ENCODE measurements at places on chromosomes 13 and 19. TPM values are rescaled to one million over a fixed set of nuclear protein-coding genes. Genes with fewer than 3 reads are reported as not detected.

CDX2 gene
- not detected for total RNA-seq

KIRREL2 gene
- total RNA-seq, result 0.74 TPM

PLK5 gene
- total RNA-seq, result 0.74 TPM

TTC9B gene
- 32.0 TPM for total RNA-seq

SPACA4 gene
- total RNA-seq, result not detected

TMEM38A gene
- 4.7 TPM for total RNA-seq

CYP4F2 gene
- not detected for total RNA-seq

ANKLE1 gene
- 0.74 TPM for total RNA-seq

MEIOSIN gene
- not detected for total RNA-seq

PTH2 gene
- not detected for total RNA-seq

PNMA8B gene
- total RNA-seq, result 16.7 TPM

GARRE1 gene
- total RNA-seq, result 15.5 TPM

NXNL1 gene
- not detected for total RNA-seq

KLK12 gene
- total RNA-seq, result not detected

CARM1 gene
- total RNA-seq, result 17.9 TPM

CERS1 gene
- total RNA-seq, result 22.4 TPM

NTN5 gene
- total RNA-seq, result not detected

KCNN4 gene
- total RNA-seq, result 0.49 TPM

IGFL2 gene
- not detected for total RNA-seq

NLRP5 gene
- total RNA-seq, result not detected

GAPDHS gene
- not detected for total RNA-seq

DLL3 gene
- total RNA-seq, result 14.3 TPM

PTPRS gene
- 183 TPM for total RNA-seq

KLF12 gene
- total RNA-seq, result 62.4 TPM

FGF22 gene
- 0.25 TPM for total RNA-seq

APOE gene
- 73.5 TPM for total RNA-seq

EPS8L1 gene
- total RNA-seq, result 4.9 TPM

FAM216B gene
- total RNA-seq, result 0.74 TPM

RNF113B gene
- not detected for total RNA-seq

GRAMD1A gene
- total RNA-seq, result 36.1 TPM

ZNF563 gene
- total RNA-seq, result 1.2 TPM

SIGLEC11 gene
- total RNA-seq, result under 0.01 TPM

KLK11 gene
- not detected for total RNA-seq

EXOC3L2 gene
- under 0.01 TPM for total RNA-seq

ELAVL1 gene
- 18.7 TPM for total RNA-seq

CD177 gene
- 0.74 TPM for total RNA-seq

ODAD3 gene
- 0.49 TPM for total RNA-seq

SH2D3A gene
- under 0.01 TPM for total RNA-seq

C13orf46 gene
- total RNA-seq, result 0.25 TPM

SHISA2 gene
- 10.1 TPM for total RNA-seq

PAF1 gene
- total RNA-seq, result 21.6 TPM

PPFIA3 gene
- total RNA-seq, result 33.9 TPM

PGLYRP1 gene
- total RNA-seq, result not detected

ZNF441 gene
- total RNA-seq, result 33.7 TPM

CACNG6 gene
- 0.49 TPM for total RNA-seq

CEACAM8 gene
- 0.25 TPM for total RNA-seq

ONECUT3 gene
- total RNA-seq, result not detected

MBD3L2 gene
- total RNA-seq, result not detected

ADGRE2 gene
- under 0.01 TPM for total RNA-seq

OR7D2 gene
- total RNA-seq, result under 0.01 TPM

SHC2 gene
- total RNA-seq, result 8.9 TPM

CYSLTR2 gene
- 3.0 TPM for total RNA-seq

PSG2 gene
- total RNA-seq, result not detected

ATP4B gene
- total RNA-seq, result not detected

PLIN4 gene
- total RNA-seq, result 0.49 TPM

PRR20C gene
- total RNA-seq, result not detected

MED26 gene
- 4.2 TPM for total RNA-seq

SCEL gene
- total RNA-seq, result 0.25 TPM
